ENCODE measurements at places on chromosomes 3 and 15. TPM values are rescaled to one million over a fixed set of nuclear protein-coding genes. Genes with fewer than 3 reads are reported as not detected.

- no peak for DNase-seq
These were observed 16.8 kb downstream of the AGTR1 start for GRCh38 chr3:148714521-148714920.

- no peak for DNase-seq
These were observed 28.6 kb downstream of the EIF3J start for GRCh38 chr15:44565387-44566154.

TCF12 gene
- total RNA-seq, result 62.8 TPM

DNA sequence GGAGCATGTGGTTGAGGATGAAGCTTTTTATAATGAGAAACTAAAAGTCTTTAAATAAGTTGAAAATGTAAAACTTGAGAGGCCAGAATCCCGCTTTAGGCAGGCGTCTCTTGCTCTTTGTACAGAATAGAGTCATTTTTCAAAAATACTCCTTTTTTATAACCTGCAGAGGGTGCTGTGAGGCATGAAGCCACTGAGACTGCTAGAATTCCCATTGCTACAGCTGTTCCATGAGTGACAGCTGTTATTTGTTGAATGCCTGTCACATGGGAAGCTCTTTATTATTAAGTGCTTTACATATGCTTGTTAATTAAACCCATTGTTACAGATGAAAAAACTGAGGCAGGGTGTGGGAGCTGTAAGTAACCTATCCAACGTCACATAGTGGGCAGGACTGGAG lies 18.5 kb downstream of the MINAR1 start:
- DNase-seq, result no peak

- no peak for DNase-seq
These were observed 166.5 kb downstream of the ISL2 start for GRCh38 chr15:76503121-76503520.

- no peak for DNase-seq
These were observed 95.8 kb upstream of the KLF13 start for GRCh38 chr15:31230630-31231485.

EPHA6 gene
- not detected for total RNA-seq

DNA sequence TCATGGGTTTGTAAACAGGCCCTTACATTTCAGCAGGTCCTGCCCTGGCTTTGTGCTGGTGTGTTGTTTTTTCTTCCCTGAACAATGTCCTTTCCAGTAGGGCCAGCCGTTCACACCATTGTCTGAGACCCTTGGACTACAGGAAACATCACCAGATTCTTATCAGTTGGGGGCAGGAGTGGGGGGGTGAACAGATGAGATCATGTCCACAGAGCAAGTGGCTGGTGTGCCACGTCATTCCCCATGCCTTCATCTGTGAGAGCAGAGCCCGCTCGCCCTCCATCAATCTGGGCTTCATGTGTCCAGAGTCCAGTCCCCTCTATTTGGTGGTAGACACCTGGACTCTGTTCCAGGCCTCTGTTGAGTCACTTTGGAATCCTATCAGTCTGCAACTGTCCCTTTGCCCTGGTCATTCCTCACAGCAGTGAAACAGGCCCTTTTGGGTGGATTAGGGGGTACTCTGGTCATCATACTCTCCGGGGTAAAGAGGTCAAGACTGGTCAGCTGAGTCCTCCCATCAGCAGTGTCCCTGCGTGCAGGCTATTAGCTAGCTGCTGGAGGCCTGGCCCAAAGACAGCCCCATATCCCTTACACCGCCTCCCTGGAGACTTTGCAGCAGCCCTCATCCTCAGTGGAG lies 15.0 kb downstream of the SEMA3G start:
- DNase-seq, result no peak

- no peak for DNase-seq
These were observed 7.0 kb upstream of the NIPA2 start for GRCh38 chr15:22831473-22831872.

- DNase-seq, result no peak
These were observed 25.3 kb downstream of the CAPN3 start for GRCh38 chr15:42384597-42384996.

DNA sequence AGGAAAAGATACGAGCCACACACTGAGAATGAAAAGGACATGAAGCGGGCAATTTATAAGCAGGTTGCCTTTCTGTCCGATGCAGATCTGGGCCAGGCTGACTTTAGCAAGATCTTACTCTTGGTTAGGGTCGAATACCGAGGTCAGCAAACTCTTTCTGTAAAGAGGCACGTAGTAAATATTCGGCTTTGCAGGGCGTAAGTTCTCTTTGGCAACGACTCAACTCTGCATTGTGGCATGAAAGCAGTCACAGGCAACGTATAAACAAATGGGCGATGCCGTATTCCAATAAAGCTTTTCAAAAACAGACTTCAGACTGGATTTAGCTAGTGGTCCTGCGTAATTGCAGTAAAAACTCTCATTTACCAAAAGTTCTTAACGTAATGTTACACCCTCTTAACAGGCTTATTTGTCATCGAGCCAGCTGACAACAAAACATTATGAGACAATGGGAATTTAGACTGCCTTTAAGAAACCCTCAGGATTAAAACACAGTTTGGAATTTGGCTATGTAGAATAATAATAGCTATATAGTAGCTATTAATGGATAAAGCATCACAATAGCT lies 13.1 kb upstream of the RPL35A start:
- no peak for DNase-seq

SEMA7A gene
- total RNA-seq, result 3.8 TPM

KLHL25 gene
- 4.3 TPM for total RNA-seq

DNA sequence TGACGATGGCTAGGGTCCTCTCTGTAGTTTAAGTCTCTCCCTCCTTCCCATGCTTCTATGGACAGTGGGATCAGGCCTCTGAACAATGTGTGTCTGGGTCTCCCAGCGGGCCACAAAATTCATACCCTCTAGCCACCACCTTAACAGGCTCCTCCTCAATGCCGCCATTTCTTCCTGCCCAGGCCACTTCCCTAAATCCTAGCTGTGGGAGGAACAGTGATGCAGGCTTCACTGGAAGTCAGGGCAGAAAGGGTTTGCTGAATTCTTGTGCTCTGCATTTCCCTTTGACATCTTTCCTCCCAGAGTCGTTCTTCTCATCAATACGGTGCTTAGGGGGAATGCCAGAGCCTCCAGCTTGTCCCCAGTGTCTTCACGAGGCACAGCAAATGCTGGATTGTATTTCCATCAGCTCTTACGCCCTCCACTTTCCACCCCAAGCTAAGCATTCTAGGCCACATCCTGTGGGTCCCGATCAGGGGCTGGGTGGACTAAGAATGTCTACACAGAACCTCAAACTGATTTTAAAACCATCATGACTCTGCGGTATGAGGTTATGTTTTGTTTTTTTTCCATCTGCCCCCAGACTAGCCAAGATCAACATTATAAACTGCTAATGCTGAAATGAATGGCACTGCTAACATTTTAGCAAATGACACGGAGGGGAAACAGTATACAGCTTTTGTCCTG lies 11.9 kb upstream of the LDHAL6B start:
- no peak for DNase-seq

RAB6B gene
- total RNA-seq, result 4.5 TPM

DNA sequence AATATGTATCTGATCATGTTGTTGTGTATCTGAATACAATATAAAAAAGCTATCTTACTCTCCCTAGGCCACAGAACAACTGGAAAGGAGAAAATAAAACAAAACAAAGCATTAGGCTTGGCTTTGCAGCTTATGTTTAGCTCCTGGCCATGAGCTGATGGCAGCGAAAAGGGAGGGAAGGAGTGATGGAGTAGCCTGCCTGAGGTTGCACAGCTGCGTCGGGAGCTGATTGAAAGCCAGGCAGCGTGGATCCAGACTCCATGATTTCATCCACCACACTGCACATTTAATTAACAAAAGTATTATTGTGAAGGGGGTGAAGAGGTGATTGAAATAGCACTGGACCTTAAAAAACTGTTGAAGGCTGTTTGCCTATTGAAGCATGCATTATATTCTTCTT lies 212.2 kb downstream of the GABRG3 start:
- no peak for DNase-seq

GRCh38 chr3:134885877-134886621 lies 91.0 kb downstream of the EPHB1 start:
- DNase-seq, result no peak

CADM2 gene
- total RNA-seq, result not detected

DNA sequence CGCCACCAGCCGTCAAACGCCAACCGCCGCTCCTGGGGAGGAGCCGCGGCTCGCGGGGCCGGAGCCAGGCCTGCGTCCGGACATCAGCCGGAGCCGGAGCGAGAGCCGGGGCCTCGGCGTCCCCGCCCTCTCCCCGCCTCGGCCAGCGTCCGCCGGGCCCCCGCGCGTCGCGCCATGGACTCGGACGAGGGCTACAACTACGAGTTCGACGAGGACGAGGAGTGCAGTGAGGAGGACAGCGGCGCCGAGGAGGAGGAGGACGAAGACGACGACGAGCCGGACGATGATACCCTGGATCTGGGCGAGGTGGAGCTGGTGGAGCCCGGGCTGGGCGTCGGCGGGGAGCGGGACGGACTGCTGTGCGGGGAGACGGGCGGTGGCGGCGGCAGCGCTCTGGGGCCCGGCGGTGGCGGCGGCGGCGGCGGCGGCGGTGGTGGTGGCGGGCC lies 359 bp downstream of the ARIH1 start:
- DNase-seq, result no peak

NR2E3 gene
- not detected for total RNA-seq

DNA sequence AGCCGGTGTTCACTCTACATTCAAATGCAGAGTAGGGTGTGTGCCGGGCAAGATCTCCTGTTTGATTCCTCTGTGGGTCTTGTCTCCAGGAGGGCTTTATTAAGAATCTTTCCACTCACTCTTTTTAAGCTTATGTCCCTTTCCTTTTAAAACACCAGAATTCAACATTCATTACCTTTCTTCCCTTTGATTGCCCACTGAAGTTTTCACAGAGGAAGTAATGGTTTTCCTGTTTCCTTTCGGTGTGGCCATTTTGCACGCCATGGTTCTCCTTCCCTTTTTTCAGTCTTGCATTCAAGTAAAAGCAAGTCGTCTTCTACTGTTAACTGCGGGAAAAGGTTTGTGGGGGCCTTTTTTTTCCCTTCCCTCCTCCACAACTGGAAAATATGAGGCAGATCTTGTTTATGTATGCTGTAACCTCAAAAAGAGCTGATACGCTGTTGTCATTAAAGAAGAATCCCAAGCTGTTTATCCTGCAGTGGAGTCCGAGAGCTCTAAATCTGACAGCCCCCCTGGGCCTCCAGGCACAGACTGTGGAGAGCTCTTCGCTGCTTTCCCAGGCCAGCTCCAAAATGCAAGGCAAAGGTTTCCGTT lies 40.5 kb downstream of the FILIP1L start:
- no peak for DNase-seq

DNA sequence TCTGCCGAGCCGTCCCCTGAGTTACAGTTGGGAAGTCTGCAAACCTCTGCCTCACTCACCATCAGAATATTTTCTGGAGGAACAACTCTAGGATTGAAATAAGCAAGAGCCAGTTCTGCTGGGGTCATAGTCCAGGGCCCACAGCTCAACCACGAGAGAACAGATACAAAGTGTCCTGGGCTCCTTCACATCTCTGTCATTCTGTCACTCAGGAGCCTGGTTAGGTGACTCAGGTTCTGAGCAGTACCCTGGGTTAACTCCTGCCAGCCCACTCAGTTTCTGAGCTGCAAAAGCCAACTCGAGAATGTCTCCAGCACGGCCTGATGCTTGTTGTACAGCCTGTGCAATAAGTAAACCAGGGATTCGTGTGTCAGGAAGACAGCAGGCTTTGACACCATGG lies 155.7 kb downstream of the SLCO3A1 start:
- no peak for DNase-seq

DNA sequence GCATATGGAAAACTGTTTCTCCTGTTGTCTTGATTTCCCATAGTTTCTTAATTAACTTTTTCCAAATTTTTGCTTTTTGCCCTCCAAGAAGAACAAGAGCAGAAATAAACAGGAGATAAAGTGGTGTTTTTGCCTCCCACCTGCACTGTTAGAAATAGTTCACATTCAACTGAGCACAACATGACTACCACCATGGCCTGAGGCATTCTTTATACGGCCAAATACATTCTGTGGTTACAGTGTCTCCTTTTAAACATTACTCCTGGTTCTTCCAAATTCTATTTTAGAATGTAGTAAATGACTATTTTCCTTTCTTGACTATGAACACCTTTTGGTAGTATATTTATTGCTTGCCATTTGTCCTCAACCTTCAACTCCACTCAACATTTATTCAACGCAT lies 98.5 kb downstream of the LARS2 start:
- no peak for DNase-seq

GRCh38 chr3:159992589-159992988 lies 4.0 kb downstream of the IL12A start:
- no peak for DNase-seq

DNA sequence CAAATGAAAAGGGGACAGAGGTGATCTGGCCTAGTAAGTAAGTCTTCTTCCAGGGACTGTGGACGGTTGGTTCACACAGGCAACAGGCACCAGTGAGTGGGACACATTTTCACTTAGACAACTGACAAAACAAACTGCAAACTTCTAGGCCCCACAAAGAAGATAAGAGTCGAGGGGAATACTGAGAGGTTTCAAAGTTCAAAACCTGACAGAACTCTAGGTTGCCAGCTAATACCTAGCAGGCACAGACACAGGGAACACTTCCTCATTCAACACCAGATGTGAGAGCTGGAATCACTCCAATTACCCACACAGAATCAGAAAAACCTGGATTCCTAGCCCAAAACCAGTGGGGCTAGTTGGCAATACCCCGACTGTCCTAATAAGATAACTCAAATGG lies 621.7 kb downstream of the ZPLD1 start:
- no peak for DNase-seq

- no peak for DNase-seq
These were observed 232.0 kb upstream of the RASGRP1 start for GRCh38 chr15:38796589-38796988.

GRCh38 chr15:80662129-80662528 lies 33.0 kb upstream of the ABHD17C start:
- DNase-seq, result no peak

TRPM1 gene
- not detected for total RNA-seq

- no peak for DNase-seq
These were observed 39.0 kb downstream of the CD200R1L start for GRCh38 chr3:112807685-112808084.

WDR93 gene
- not detected for total RNA-seq

DNA sequence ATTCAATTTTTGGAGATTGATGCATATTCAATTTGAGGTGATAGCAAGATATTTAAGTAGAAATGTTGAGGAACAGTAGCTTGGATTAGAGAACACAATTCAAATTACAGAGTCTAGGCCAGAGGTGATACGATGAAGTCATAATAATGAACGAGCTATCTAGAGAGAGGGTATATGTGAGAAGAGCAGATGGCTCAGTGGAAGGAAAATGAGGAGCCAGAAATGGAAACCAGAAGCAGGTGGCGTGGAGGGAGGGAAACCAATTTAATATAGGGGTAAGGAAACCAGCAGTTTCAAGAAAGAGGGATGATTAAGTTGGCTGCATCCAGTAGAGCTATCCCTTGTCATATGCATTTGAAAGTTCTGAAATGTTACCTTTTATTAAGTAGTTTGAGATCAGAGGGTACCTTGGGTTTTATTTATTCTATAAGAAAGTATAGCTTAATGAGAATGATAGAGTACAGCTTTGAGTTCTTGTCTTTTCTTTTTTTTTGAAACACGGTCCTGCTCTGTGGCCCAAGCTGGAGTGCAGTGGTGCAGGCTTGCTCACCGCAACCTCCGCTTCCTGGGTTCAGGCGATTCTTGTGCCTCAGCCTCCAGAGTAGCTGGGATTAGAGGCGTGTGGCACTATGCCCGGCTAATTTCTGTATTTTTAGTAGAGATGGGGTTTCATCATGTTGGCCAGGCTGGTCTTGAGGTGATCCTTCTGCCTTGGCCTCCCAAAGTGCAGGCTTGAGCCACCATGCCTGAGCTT lies 22.1 kb downstream of the NCK1 start:
- DNase-seq, result no peak

- DNase-seq, result no peak
These were observed 118.4 kb upstream of the GPR149 start for GRCh38 chr3:154548341-154548740.

GRCh38 chr3:97197083-97197482 lies 382.7 kb downstream of the EPHA6 start:
- no peak for DNase-seq

XXYLT1 gene
- 5.0 TPM for total RNA-seq
